ENCODE measurements at places on chromosomes 5 and 9.

- DNase-seq: no peak
These were observed 341.0 kb downstream of the PRR16 start for GRCh38 chr5:120805131-120805530.

- DNase-seq: no peak
These were observed 129.3 kb upstream of the SLC44A1 start for GRCh38 chr9:105114964-105115728.

DNA sequence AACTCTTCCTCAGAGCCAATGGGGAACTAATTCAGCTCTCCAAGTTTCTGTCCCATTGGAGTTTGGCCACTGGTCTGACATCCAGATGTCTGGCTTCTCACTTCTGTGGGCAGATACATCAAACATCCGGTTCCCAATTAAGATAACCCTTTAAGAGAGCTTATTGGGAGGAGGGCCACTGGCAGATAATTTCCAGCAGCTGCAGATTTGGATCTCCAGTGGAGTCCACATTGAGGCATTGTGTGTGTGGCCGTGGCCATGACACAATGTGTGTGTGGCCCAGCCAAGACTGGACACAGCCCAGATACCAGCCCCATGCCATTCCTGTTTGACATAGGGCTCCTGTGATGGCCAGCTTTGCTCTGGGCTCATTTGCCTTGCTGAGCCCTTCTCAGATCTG is 110.5 kb upstream of the MAP1B start:
- no peak for DNase-seq

GRCh38 chr9:84966876-84967830 is 297.6 kb downstream of the NTRK2 start:
- no peak for DNase-seq

- no peak for DNase-seq
These were observed 19.5 kb downstream of the NCS1 start for GRCh38 chr9:130191749-130192120.

DNA sequence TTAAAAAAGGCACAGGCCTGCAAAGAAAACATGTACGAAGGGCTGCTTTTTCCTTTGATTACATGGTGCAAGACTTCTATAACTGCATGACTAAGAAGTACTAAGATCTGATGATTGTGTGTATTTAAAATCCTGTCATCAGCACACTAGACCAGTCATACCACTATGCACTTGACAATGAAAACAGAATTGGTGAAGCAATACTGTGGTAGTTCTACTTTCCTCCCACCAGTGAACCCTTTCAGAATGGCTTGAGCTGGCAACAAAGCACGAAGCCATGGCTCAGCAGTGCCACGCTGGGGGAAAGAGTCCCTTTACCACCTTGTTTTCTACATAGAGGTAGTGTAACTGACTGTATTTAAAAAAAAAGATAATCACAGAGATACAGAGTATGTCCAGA is 49.0 kb upstream of the POU5F2 start:
- no peak for DNase-seq

DNA sequence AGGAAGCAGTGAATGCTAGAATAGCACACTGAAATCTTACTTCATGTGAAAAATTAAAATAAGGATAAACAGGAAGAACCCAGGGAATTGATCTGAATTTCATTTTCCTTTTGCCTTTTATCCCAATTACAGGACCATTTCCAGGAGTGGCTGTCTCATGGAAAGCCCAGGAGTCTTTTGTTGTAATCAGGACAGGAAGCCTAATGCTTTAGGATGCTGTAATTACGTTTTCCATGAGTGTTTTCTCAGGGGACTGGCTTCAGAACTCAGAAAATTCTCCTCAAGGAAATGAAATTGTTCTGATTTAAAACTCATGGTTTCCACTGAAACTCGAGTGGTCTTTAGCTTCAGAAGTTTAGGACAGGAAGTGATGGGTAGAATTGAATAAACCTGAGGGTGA is 56.6 kb upstream of the CAMK4 start:
- no peak for DNase-seq

- no peak for DNase-seq
These were observed 485.2 kb upstream of the FTMT start for GRCh38 chr5:121366515-121366914.

DNA sequence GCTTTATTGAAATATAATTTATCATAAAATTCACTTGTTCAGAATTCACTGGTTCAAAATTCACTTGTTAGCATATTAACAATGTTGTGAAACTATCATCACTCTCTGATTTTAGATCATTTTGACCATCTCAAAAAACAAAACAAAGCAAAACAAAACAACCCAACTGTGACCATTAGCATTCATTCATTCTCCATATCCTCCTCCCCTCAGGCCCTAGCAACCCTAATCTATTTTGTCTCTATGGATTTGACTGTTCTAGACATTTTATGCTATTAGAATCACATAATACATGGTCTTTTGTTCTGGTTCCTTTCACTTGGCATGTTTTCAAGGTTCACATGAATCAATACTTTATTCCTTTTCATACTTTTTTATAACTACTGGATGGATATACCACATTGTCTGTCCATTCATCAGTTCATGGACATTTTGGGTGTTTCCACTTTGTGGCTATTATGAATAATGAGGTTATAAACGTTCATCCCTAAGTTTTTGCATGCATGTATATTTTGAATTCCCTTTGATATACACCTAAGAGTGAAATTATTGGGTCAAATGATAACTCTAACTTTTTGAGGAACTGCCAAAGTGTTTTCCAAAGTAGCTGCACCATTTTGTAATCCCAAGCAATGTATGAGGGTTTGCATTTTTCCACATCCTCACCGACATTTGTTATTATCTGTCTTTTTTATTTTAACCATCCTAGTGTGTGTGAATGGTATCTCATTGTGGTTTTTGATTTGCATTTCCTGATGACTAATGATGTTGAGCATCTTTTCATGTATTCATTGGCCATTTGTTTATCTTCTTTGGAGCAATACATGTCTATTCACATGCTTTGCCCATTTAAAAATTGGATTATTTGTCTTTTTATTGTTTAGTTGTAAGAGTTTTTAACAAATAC is 304.1 kb downstream of the SH3GL2 start:
- no peak for DNase-seq

DNA sequence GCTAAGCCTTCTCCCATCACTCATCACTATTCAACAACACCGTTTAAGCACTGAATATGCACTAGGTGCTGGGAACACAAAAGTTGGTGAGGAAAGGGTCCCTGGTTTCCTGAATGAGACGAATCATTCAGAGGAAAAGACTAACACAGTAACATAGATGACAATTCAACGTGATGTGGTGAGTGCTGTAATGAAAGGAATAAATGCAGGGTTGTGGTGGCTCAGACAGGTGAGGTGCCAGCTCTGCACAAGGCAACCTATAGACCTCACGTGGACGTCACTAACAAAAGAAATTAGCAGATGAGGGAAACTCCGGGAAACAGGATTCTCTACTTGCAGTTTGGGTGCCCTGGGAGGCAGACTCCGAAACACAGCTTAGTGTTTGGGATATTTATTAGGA is 40.0 kb upstream of the ERBIN start:
- no peak for DNase-seq

Measured in stimulated activated CD8-positive, alpha-beta memory T cell treated with anti-CD3 and anti-CD28 coated beads, Interleukin-2, amount 100 ng/mL, for 48 hours (primary cell).